Mesendoderm (in vitro differentiated cells): ENCODE measurements at places on chromosomes 12 and 14.

- no peak for DNase-seq
These were observed 180.5 kb downstream of the KITLG start for GRCh38 chr12:88399811-88400210.

DNA sequence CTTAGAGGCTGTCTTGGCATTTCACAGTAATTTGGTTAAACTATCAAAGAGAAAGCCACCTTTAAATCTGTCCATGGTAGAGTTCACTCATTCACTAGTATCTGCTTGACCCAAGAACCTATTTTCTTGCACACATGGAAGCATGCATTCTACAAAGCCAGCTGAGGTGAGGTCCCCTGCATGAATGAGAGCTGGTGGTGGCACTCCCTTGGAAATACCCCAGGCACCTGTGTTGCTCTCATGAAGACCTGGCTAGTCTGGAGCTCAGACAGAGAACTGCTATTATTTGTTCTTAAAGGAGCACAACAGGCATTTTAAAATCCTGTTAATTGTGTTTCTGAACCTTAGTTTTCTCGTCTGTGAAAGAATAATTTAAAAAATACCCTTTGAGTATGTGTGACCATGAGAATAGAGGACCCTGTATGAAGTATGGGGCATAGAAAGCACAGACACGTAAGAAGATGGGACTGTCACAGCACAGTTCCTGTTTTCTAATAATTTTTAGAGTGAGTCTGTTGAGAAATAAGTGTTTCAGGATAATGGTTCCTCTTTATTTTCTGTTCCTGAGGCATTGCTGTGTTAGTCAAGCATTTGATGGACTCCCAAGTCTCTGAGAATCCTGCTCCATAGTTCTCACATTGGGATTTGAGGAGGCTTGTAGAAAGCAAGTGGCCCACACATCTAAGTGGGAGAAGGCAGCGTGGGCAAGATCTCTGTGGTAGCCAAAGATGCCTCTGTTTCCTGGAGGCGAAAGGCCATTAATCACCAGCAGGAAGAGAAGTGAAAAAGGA lies 10.9 kb downstream of the RGS6 start:
- no peak for DNase-seq

DNA sequence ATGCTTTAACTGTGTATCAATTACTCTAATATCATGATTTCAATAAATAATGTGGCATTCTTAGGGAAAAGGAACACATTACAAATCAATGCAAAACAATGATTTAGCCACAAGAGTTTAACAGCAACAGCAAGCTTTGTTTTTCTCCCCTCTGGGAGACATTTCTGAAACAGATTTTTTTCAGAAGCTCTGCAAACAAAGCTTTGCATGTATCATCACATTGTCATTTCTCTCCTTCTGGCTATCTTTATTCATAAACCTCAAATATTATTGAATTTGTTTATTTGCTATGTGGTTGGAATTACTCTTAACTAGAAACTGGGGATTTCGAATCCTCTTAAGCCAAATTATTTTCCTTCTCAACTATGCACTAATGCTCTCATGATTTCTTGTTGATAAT lies 278.4 kb upstream of the ATXN7L3B start:
- DNase-seq, result no peak

DNA sequence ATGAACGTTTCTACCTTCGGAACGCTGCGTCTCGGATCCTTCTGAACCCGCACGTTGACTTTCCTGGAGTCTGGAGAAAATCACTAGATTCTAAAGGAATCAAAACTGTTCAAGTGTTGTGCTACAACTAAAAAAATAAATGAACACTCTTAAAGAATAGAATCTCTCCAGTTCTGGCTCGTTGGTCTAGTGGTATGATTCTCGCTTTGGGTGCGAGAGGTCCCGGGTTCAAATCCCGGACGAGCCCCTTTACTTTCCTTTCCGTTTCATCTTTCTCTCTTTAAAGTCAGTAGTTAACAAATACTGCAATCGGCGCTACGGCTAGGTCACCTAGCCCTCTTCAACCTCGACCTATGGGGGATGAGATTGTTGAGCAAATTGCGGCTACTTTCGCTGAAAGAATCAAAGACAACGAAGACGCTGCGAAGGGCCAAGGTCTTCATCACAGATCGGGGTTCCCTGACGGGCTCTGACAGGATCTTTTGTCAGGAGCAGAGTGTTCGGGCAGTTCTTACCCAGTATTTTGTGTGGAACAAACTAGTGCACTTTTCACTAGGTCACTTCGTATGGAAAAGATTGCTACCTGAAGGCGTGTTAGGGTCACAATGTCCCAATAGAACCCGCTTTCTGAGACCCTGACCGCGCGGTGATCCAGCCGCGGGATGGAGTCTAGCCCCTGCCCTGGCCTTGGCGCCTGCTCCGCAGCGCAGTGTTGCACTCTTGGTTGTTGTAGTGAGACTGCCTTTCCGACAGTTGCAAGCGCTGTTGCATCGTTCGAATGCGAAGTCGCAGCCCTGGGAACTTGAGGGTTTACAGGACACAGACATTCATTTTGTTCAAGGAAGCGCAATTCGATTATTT lies 8.4 kb downstream of the OR6S1 start:
- peak; percentile 99 for DNase-seq

- DNase-seq, result peak; percentile 74
These were observed 698.6 kb upstream of the MDGA2 start for GRCh38 chr14:48373981-48374380.
